ENCODE measurements at places on chromosomes 7 and 10. TPM values are rescaled to one million over a fixed set of nuclear protein-coding genes. Genes with fewer than 3 reads are reported as not detected.

DNA sequence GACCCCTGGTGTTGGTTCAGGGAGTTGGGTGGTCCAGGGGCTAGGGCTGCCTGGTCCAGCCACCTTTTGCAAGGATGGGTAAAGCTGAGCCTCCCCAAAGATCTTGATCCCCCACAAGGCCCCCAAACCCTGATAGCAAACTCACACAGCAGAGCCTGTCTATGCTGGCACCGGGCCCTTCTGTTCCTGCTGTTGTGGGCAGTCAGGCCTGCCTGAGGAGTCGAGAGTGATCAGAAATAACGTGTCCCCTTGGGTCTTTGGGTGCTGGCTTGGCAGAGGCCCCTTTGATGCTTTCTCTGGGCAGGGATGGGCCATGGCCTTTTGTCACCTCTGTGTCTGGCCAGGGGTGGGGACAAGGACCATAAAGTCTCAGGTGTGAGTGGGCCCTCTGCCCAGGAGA lies 715 bp upstream of the MUC12 start:
- no peak for DNase-seq

GRCh38 chr10:103929381-103929921 lies 11.5 kb upstream of the STN1 start:
- no peak for DNase-seq

DNA sequence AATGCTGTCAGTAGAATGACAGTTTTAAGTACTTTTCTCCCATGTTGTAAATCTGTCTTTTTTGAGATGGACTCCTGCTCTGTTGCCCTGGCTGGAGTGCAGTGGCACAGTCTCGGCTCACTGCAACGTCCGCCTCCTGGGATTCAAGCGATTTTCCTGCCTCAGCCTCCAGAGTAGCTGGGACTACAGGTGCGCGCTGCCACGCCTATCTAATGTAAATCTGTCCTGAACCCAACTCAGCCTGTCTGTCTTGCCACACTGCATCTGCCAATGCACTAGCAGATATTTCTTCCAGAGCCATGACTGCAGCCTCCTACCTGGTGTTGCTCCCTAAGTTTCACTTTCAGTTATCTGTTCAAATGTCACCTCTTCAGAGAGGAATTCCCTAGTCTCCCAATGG lies 264.1 kb downstream of the PHF14 start:
- DNase-seq: no peak

- no peak for DNase-seq
These were observed 212.1 kb upstream of the PRSS58 start for GRCh38 chr7:142469696-142470543.

- no peak for DNase-seq
These were observed 280.5 kb upstream of the PPP2R2D start for GRCh38 chr10:131620314-131620713.

GRCh38 chr10:43076876-43077420 lies at the start of gene RET:
Gene RET (plus strand): TSS chr10:43077069. CDS start chr10:43077259, 190 bp downstream.
- DNase-seq: no peak

Gene RET
- 0.24 TPM for total RNA-seq

GRCh38 chr10:23238015-23238414 lies 45.9 kb downstream of the PTF1A start:
- no peak for DNase-seq

Gene CLRN3
- total RNA-seq: not detected

Gene CFAP43
- total RNA-seq: 1.6 TPM

DNA sequence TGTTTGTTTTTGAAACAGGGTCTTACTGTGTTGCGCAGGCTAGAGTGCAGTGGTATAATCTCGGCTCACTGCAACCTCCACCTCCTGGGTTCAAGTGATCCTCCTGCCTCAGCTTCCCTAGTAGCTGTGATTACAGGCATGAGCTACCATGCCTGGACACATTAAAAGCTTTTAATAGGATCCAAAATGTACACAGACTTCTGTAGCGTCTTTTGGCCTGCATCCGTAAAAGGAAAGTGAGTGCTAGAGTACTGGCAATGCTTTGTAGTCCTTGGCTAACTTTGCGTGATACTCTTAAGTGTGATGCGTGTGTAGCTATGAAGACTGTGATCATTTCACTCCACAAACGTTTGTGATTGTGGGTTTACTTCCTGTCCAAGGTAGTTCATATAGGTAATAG lies 13.3 kb downstream of the ZRANB1 start:
- DNase-seq: no peak
